Endodermal cell (in vitro differentiated cells): ENCODE measurements at places on chromosomes 12 and 14. TPM values are rescaled to one million over a fixed set of nuclear protein-coding genes. Genes with fewer than 3 reads are reported as not detected.

DNA sequence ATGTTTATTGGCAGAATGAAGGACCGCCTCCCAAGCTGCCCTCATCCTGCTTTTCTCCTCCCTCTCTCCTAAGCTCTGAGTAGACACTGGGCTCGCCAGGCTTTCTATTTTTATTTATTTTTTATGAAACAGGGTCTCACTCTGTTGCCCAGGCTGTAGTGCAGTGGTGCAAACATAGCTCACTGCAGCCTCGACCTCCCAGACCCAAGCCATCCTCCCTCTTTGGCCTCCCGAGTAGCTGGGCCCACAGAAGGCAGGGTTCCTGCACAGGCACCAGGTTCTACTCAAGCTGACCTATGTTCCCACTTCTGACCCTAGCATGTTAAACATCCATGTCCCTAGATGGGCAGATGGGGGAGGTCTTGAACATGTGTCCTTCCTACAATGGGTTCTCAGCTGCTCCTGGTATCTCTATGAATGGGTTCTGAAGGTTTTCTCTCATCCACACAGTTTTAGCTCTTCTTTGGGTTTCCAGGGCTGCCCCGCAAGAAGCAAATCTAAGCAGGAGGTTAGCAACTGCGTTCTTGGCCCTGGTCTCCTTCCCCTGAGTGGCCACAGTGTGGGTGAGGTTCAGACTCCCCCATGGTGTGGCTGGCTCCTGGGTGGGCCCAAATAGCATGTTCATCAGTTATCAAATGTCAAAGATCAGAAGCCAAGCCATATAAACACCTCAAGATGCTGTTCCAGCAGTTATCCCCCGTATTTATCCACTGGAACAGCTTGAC, 167.3 kb downstream of the ZFP36L1 start:
- H3K27me3 ChIP-seq = no peaks in the 10 kb centered on the region
- DNase-seq = peak; percentile 6
- peaks cover 6% of the 10 kb centered on the region for H3K4me1 ChIP-seq

- no peaks in the 10 kb centered on the region for H3K27me3 ChIP-seq
- no peaks in the 10 kb centered on the region for H3K36me3 ChIP-seq
- H3K27ac ChIP-seq = no peak overlapping the region
- H3K4me3 ChIP-seq = no peak overlapping the region
- DNase-seq = no peak
Measured at GRCh38 chr14:55718551-55718950, 138.5 kb downstream of the KTN1 start.

AGAP2 gene
- total RNA-seq = 0.08 to 0.09 TPM in 2 of 3 replicates, not detected in the other

STAC3 gene
- total RNA-seq = 2.1 to 8.8 TPM (median 6.8 TPM) in 3 replicates

DNA sequence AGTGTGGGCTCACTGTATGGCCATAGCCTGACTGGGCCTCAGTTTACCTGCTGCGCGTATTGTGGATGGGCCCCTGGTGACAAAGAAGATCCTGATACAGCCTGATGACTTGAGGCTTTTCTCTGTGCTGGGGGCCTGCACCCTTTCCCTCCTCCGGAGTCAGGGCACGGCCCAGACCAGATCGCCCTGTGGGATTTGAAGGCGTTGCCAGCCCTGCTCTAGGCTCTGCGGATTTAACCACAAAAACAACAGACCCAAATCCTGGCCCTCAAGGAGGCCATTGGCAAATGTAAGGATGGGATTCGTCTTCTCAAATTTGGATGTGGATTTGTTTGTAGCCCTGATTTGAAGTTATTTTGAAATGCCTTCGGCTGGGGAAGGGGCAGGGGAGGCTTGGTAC, 195.8 kb downstream of the TSPAN9 start:
- H3K4me1 ChIP-seq = no peaks in the 10 kb centered on the region
- no peaks in the 10 kb centered on the region for H3K27me3 ChIP-seq
- H3K4me3 ChIP-seq = no peak overlapping the region
- H3K36me3 ChIP-seq = no peaks in the 10 kb centered on the region
- DNase-seq = no peak

GRCh38 chr14:55377236-55377635, 34.4 kb downstream of the ATG14 start:
- H3K36me3 ChIP-seq = peaks cover 53% of the 10 kb centered on the region
- no peaks in the 10 kb centered on the region for H3K27me3 ChIP-seq
- H3K4me1 ChIP-seq = no peaks in the 10 kb centered on the region
- no peak overlapping the region for H3K27ac ChIP-seq

- no peak for DNase-seq
- peaks cover 3% of the 10 kb centered on the region for H3K4me1 ChIP-seq
- no peak overlapping the region for H3K27ac ChIP-seq
- no peaks in the 10 kb centered on the region for H3K36me3 ChIP-seq
- no peaks in the 10 kb centered on the region for H3K27me3 ChIP-seq
- H3K4me3 ChIP-seq = no peak overlapping the region
Measured at GRCh38 chr12:69694123-69694522, 5.0 kb downstream of the BEST3 start.

GRCh38 chr12:42732908-42733411, 143.4 kb upstream of the PRICKLE1 start:
- no peaks in the 10 kb centered on the region for H3K27me3 ChIP-seq
- H3K4me3 ChIP-seq = no peak overlapping the region
- DNase-seq = no peak
- H3K27ac ChIP-seq = no peak overlapping the region
- H3K4me1 ChIP-seq = peaks cover 3% of the 10 kb centered on the region

DNA sequence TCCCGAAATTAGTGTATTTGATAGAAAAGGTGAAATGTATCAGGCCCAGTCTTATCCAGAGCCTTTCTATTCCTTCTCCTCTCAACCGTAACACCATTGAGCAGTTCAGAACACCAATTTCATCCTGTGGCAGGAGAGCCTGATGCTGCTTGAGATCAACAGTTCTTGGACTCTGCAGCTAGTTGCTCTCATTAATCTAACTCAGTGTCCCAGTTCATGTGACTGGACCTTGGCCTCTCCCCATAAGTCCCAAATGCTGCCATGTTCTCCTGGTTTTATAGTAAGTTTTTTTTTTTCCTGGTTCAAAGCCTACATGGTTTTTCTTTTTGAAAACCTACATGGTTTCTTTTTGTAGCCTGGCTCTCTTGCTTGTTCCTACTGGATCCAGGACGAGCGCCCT, 293.9 kb downstream of the ITPR2 start:
- no peak overlapping the region for H3K4me3 ChIP-seq
- no peaks in the 10 kb centered on the region for H3K36me3 ChIP-seq
- no peak for DNase-seq

GRCh38 chr12:49345825-49346658, 646 bp upstream of the DNAJC22 start:
- H3K36me3 ChIP-seq = no peaks in the 10 kb centered on the region
- no peak overlapping the region for H3K27ac ChIP-seq

LGR5 gene
- 43.4 and 49.9 TPM in 2 replicates for total RNA-seq
